ENCODE measurements at places on chromosomes 11 and 22. TPM values are rescaled to one million over a fixed set of nuclear protein-coding genes. Genes with fewer than 3 reads are reported as not detected.

Gene PTPRCAP
- total RNA-seq, result 1.2 TPM

Gene BIRC3
- 4.8 TPM for total RNA-seq

DNA sequence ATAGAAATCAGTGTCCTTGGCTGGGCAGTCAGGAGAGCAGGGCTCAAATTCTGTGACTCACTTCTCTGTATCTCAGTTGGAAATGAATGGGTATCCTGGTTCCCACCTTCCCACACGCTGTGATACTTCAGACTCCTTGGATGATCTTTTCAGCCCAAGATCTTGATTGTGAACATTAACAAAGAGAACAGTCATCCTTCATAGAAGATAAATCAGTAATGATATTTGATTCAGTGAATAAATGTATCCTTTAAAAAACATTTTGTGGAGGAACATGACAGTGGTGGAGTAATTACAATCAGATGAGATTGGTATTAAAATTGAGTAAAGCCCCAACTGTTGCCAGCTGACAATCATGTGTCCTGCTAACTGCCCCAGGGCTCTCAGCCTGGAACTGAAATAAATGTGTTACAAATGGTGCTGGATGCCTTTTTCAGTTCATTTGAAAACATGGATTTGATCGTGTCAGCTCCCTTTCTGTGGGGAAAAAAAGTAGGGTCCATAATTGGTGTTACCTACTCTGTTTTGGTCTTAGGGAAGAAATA lies 72.9 kb upstream of the OR5AN1 start:
- no peaks in the 10 kb centered on the region for H3K4me1 ChIP-seq
- H3K36me3 ChIP-seq, result no peaks in the 10 kb centered on the region
- no peaks in the 10 kb centered on the region for H3K27me3 ChIP-seq

- no peaks in the 10 kb centered on the region for H3K36me3 ChIP-seq
- H3K4me3 ChIP-seq, result no peak overlapping the region
- DNase-seq, result no peak
- H3K27ac ChIP-seq, result no peak overlapping the region
- H3K27me3 ChIP-seq, result no peaks in the 10 kb centered on the region
Measured at GRCh38 chr11:33443684-33444083, 186.5 kb downstream of the HIPK3 start.
